Gastroesophageal sphincter (tissue), 4 donors: ENCODE measurements at places on chromosomes 7 and 10.
A peak's percentile ranks its signal among the peaks of the same experiment; 100 is the strongest.

DNA sequence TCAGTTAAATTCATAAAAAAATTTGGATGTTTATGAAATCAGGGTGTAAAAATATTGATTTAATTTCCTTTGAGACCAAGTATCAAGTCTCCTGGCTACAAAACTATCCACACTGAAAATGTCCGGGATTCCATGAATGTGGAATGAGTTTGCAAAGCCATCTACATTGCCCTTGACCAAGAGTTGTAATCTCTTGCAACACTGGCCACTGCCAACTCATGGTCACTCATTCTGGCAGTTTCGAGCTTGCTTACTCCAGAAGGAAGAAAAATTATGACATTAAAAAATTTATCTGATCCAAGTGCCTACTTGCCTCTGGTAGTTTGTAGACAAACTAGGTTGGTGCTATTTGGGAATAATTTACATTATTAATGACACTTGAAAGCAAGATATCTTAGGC, 84.2 kb downstream of the NPY start:
- no peak for ATAC-seq

DNA sequence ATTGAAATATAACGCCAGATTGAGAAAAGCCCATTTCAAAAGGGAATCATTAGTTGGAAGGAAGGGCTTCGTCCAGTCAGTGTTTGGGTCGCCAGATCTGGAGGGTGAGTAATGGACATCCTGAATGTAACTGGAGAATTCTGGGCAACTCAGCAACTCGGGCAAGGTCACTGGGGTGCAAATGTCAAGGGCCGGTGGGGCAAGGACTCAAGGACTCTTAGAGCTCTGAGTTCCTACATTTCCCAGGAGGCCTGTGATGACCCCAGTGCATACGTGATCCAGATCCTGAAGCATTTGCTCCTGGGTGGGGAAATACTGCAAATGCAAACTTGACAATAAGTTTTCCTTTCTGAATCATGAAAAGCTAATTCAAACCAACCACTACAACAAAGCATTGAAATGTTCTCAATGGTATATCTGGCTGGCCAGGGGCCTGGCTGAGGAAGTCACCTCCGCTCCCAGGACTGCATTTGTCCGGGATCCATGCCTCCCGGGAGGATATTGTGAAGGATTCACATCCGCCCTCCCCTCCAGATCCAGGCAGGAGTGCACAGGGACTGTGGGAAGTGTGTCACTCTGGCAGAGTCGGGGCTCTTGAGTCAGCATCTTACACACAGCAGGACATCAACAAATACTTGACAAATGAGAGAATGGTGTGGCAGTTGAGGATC, 164.0 kb downstream of the FANK1 start:
- peak; percentile 23 for ATAC-seq

DNA sequence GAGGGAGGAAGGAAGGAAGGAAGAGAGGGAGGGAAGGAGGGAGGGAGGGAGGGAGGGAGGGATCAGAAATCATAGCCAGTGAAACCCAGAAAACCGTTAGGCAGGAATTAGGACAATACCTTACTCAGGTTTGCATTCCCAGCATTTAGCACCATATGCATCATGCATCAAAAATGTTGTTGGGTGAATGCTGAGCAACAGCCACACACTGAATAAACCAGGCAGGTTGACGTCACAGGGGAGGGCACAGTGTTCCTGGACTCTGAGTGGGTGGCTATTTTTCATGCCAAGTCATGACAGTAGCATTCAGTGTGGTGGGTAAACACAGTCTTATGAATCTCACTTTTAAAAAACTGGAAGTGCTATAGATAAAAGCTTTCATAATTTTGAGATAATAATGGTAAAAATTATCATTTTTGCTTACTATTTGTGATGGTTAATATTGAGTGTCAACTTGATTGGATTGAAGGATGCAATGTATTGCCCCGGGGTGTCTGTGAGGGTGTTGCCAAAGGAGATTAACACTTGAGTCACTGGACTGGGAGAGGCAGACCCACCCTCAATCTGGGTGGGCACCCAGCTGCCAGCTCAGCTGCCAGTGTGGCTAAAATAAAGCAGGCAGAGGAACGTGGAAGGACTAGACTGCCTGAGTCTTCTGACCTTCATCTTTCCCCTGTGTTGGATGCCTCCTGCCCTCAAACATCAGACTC, 199.1 kb upstream of the PRKCQ start:
- no peak for ATAC-seq

- no peak for ATAC-seq
Observed at GRCh38 chr10:27569946-27570345, 65.8 kb downstream of the RAB18 start.

DNA sequence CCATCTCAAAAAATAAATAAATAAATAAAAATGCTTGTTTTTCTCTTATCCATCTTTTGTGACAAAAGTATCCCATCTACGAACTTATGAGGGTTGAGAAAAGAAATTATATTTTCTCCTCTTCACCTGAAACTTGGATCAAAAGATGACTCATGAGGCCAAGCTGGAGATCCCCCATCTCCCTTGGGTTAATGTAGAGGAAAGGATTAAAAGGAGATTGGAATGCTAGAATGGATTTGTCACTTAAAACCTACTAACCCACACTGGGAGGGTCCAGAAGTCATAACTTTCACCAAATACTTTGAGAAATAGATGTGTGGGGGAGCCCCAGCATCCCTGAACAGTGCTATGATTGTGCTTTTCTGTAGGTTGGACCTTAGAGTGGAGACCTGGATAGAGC, 46.3 kb upstream of the PIK3CG start:
- ATAC-seq: no peak
